AG04450 (cell line): ENCODE measurements at places on chromosomes 11 and 22. TPM values are rescaled to one million over a fixed set of nuclear protein-coding genes. Genes with fewer than 3 reads are reported as not detected.
A peak's percentile ranks its signal among the peaks of the same experiment; 100 is the strongest.

OR2AG2 gene
- 0.11 and 0.19 TPM in 2 replicates for polyA plus RNA-seq

MS4A6E gene
- polyA plus RNA-seq = not detected in 2 replicates

- DNase-seq = no peak
These were observed 9.2 kb upstream of the PARVG start for GRCh38 chr22:44171561-44171960.

DNA sequence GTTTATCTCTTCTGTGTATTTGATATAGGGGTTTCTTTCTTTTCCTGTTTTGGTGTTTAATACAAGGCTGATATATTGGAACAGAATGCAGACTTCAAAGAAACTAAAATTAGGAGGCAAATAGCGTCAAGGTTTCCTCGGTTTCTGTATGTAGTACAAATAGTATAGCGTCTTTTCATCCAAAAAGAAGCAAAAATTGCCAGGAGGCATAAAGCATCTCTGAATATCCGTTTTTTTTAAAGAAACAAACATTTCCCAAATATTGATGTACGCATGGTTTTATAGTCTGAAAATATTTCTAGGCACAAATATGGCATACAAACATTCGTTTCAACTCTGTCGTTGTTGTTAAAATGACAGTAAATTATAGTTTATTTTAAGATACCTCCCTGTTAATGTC lies 17.1 kb upstream of the PAX6 start:
- DNase-seq = no peak

KCNJ5 gene
- polyA plus RNA-seq = not detected in 2 replicates

GRCh38 chr11:114820621-114821020 lies 142.3 kb downstream of the NXPE2 start:
- no peak for DNase-seq

VSIG10L2 gene
- polyA plus RNA-seq = not detected in 2 replicates

- DNase-seq = no peak
These were observed 12.9 kb downstream of the PCSK7 start for GRCh38 chr11:117219001-117219400.

SMCO4 gene
- polyA plus RNA-seq = 8.6 and 9.4 TPM in 2 replicates

- DNase-seq = peak; percentile 88
These were observed 2.9 kb downstream of the C1QTNF5 start for GRCh38 chr11:119337581-119338317.

RBFOX2 gene
- 253 and 288 TPM in 2 replicates for polyA plus RNA-seq

DNA sequence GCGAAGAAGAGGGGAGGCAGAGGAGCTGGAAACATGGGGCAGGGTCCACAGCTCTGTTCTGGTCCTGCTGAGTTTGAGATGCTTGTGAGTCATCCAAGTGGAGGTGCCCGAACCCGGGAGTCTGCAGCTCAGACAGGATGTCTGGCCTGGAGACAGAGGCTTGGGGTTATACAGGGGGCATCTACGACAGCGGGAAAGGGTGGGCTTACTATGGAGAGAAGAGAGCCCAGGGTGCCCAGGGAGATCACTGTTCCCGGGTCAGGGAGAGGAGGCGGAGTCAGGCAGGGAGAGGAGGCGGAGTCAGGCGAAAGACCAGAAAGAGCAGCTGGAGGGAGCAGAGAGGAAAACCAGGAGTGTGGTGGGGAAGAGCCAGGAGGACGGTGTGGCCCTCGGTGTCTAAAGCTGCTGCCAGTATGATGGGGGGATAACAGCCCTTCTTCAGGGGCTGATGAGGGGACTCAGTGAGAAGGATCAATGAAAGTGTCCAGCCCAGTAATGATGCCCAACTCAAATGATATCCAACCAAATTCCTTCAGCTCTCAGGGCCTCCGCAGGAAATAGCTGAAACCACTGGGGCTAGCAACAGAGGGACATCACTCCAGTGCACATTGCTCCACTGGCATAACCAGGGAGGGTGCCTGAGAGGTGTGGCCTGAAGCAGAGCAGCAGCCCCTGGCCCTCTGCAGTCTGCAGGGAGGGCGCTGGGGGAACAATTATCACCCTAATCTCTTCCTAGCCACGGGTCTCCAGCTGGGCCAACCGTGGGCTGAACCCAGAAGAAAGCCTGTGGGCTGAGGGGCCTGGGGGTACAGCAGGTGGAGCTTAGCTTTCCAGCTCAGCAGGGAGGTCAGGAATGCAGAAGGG lies 2.6 kb upstream of the LTBP3 start:
- DNase-seq = no peak

DNA sequence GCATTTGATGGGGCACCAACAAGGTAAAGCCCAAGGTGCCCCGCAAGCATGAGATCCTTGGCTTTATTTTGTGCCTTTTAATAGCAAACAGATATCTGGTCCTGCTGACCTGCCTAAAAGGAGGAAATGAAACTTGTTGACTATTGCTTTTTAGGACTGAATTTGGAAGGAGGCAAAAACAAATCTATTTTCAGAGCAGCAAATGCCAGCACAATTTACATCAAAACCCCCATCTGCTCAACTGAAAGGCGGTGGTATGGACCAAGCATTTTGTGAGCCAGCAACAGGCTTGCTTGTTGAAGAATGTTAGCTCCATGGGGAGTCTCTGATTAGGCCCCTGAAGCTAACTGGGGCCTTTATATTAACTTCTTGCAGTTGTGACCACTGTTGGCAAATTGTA lies 192.6 kb upstream of the E2F8 start:
- DNase-seq = no peak

- no peak for DNase-seq
These were observed 213.4 kb upstream of the PITPNB start for GRCh38 chr22:28132466-28132865.
